ENCODE measurements at places on chromosomes 1 and 21.

DNA sequence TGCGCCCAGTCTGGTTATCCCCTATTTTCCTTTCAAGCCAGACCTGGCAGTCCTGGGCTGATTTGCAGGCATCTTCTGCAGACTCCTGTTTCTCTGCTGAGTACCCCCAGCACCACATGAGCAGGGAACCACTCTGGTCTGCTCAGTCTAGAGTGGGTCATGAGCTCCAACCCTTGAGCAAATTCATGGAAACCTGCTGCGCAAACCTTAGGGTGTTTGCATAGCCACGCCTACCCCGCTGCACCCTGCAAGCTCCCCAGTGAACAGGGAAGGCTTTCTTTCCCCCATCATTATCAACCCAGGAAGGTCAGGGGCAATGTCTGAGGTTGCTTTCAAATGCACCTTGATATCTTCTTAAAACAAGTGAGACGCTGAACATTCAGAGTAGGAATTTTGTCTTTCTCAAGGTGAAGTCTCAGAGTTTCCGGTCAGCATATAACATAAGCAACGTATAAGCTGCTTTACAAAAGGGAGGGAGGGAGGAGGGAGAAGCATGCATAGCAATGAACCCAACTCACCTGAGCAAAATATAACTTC, 11.1 kb upstream of the KCNE1 start:
- no peak overlapping the region for H3K4me3 ChIP-seq
- H3K4me1 ChIP-seq, result peaks cover 15% of the 10 kb centered on the region
- H3K27ac ChIP-seq, result no peak overlapping the region

DNA sequence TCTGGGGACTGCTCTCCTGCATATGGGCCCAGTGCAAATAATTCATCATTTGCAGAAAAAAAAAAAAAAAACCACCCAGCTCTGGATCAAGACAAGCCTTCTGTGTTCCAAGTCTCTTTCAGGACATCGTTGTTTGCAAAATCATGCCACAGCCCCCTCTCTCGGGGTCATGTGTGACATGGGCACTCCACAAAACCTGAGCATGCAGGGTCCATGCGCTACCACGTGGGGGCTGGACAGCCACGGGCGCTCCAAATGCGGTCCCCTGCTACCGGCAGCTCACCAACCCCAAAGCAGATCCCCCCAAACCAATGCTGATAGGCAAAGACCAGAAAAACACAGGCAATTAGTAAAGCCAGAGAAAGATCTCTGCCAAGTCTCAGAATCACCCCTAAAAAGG, 17.6 kb downstream of the NPHP4 start:
- H3K27ac ChIP-seq, result no peak overlapping the region
- no peaks in the 10 kb centered on the region for H3K4me1 ChIP-seq
- H3K36me3 ChIP-seq, result no peaks in the 10 kb centered on the region
- no peak for DNase-seq
- H3K27me3 ChIP-seq, result no peaks in the 10 kb centered on the region

GRCh38 chr1:31398246-31398645, 14.8 kb upstream of the SERINC2 start:
- H3K27ac ChIP-seq, result no peak overlapping the region
- no peaks in the 10 kb centered on the region for H3K36me3 ChIP-seq
- no peaks in the 10 kb centered on the region for H3K27me3 ChIP-seq
- no peak for DNase-seq
- H3K4me1 ChIP-seq, result no peaks in the 10 kb centered on the region

DNA sequence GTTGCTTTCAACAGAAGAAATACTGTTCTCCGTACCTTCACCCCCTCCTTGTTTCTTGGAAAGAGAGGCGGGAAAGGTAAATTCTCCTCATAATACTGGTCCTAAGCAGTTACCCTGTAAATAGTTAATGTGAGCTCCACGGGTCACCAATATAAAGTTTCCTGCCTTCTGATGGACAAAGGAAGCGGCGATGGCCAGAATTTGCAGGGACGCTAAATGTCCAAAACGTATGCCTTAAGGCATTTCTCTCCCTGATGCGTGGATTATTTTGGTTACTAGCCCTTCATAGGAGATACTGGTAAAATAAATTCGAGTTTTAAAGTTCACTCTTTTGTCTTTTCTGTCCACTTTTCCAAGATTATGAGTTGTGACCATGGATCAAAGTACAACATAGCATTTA, 898 bp upstream of the PTGS2 start:
- peaks cover 3% of the 10 kb centered on the region for H3K4me1 ChIP-seq
- peaks cover 25% of the 10 kb centered on the region for H3K27me3 ChIP-seq
- no peak overlapping the region for H3K27ac ChIP-seq
- H3K36me3 ChIP-seq, result no peaks in the 10 kb centered on the region
- peak overlapping the region; percentile 94 for H3K4me3 ChIP-seq
- no peak for DNase-seq

GRCh38 chr1:111320066-111320879, 29.6 kb downstream of the CHIA start:
- peak; percentile 58 for DNase-seq
- no peaks in the 10 kb centered on the region for H3K4me1 ChIP-seq
- H3K36me3 ChIP-seq, result no peaks in the 10 kb centered on the region
- no peak overlapping the region for H3K27ac ChIP-seq
- no peak overlapping the region for H3K4me3 ChIP-seq

DNA sequence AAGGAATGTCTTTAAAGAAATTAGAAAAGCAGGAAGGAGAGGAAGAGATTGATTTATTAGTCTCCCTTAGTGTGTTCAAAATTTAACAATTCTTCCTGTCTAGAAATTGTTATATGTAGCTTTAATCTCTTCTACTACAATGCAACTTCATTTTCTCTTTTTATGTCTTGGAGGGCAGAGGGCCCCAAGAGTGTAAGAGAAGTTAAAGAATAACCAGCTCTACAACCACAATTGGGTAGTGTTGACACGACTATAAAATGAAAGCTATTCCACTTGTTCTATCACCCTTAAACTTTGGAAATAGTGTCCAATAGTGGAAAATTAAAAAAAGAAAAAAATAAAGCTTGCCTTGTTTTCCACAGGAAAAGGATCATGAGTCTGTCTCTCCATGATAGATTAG, 82.6 kb upstream of the DPYD start:
- H3K27ac ChIP-seq, result no peak overlapping the region
- no peak for DNase-seq
- H3K4me3 ChIP-seq, result no peak overlapping the region
- no peaks in the 10 kb centered on the region for H3K4me1 ChIP-seq
- no peaks in the 10 kb centered on the region for H3K27me3 ChIP-seq
- H3K36me3 ChIP-seq, result no peaks in the 10 kb centered on the region

GRCh38 chr1:40930174-40930964, 49.1 kb upstream of the CTPS1 start:
- no peaks in the 10 kb centered on the region for H3K4me1 ChIP-seq
- H3K4me3 ChIP-seq, result no peak overlapping the region
- H3K27ac ChIP-seq, result no peak overlapping the region
- H3K27me3 ChIP-seq, result no peaks in the 10 kb centered on the region

GRCh38 chr1:74857676-74858075, 124.7 kb downstream of the TYW3 start:
- no peaks in the 10 kb centered on the region for H3K27me3 ChIP-seq
- no peak for DNase-seq
- H3K27ac ChIP-seq, result no peak overlapping the region
- H3K36me3 ChIP-seq, result no peaks in the 10 kb centered on the region

DNA sequence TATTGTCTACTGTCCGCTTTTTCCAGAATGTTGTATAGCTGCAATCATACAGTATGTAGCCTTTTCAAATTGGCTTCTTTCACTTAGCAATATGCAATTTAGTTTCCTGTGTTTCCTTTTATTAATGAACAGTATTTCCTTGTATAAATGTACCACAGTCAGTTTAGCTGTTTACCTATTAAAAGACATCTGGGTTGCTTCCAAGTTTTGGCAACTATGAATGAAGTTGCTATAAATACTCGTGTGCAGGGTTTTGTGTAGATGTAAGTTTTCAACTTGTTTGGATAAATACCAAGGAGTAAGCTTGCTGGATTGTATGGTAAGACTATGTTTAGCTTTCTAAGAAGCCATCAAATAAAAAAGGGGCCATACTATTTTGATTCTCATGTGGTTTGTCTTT, 24.4 kb upstream of the KCNJ6 start:
- H3K36me3 ChIP-seq, result no peaks in the 10 kb centered on the region
- no peak overlapping the region for H3K27ac ChIP-seq
- no peak for DNase-seq
- no peaks in the 10 kb centered on the region for H3K4me1 ChIP-seq
- H3K4me3 ChIP-seq, result no peak overlapping the region
- no peaks in the 10 kb centered on the region for H3K27me3 ChIP-seq

DNA sequence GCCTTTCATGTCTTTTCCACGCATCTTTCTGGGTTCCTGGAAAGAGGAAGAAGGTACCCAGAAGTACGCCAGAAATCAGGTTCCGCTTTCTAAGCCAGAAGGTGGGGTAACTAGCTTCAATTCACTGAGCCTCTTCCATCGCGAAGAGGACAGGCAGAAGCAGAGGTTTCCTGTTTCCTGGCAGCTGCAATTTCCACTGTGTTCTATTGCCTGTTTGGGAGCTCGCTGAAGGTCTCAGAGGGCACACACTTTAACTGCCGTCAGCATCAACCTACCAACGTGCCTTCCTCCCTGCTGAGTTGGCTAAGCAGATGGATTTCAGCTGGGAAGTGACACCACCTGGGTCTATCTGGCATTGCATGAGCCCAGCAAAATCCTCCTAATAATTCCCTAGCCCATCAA, 10.0 kb downstream of the NCF2 start:
- no peak overlapping the region for H3K4me3 ChIP-seq
- DNase-seq, result peak; percentile 87
- H3K36me3 ChIP-seq, result no peaks in the 10 kb centered on the region

DNA sequence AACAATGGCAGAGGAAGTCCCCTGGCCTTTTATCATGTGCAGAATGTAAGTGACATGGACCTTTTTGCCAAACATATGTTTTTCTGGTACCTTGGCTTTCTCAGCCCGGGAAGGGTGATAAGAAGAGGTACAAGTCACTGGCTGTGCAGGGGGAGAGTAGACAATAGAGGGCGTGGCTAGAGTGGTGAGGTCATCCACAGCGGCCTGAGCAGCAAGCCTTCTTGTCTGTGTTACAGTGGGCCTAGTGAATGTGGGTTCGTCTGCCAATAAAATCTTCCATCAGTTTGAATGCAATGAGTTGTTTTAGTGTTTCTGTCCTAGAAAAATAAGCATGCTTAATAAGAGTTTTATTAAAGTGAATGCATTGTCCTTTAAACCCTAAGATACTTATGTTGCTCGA, 59.0 kb upstream of the PGD start:
- H3K4me1 ChIP-seq, result peaks cover 4% of the 10 kb centered on the region
- peak overlapping the region; percentile 73 for H3K27ac ChIP-seq

GRCh38 chr1:53658489-53659230, 80.3 kb downstream of the GLIS1 start:
- no peak overlapping the region for H3K27ac ChIP-seq
- no peaks in the 10 kb centered on the region for H3K36me3 ChIP-seq
- no peaks in the 10 kb centered on the region for H3K27me3 ChIP-seq
- DNase-seq, result no peak
- H3K4me3 ChIP-seq, result no peak overlapping the region

DNA sequence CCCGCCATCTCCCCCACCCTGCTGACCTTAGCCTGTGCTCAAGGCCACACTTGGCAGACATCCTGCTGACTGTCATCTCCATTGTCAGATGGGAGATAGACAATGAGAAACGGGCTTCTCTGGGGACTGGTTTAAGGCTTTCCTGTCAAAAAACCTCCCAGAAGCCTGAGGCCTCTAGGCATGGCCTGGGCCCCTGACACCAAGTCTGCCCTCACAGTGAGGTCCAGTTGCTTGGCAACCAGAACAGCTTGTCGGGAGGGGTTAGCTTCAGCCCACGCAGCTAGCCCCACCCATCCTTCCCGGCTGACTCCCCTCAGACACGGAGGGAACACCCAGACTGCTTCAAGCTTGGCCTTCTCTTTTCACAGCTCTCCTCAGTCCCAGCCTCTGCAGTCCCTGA, 11.0 kb downstream of the PLEKHA6 start:
- H3K4me3 ChIP-seq, result no peak overlapping the region
- no peaks in the 10 kb centered on the region for H3K36me3 ChIP-seq
- H3K27me3 ChIP-seq, result no peaks in the 10 kb centered on the region
- H3K4me1 ChIP-seq, result peaks cover 9% of the 10 kb centered on the region
- H3K27ac ChIP-seq, result peak overlapping the region; percentile 76

DNA sequence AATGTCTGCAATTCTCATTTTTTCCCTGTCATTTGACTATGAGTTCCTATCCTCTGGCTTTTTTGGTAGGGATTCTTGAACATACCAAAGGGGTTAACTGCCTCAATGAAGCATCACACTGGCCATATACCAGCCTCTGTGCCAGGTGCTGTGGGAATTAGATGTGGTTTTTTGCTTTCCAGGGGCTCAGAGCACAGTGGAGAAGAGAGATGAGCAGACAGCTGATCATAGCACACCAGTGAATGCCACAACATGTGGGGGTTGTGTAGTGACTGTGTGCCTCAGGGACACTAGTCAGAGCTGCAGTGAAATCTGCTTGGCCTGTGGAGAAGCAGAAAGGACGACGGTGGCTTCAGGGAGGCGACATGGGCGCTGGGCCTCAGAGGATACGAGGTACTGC, 30.8 kb downstream of the HLX start:
- no peak overlapping the region for H3K4me3 ChIP-seq
- no peaks in the 10 kb centered on the region for H3K4me1 ChIP-seq

GRCh38 chr1:203271962-203272632, 33.2 kb upstream of the BTG2 start:
- no peak overlapping the region for H3K27ac ChIP-seq
- H3K36me3 ChIP-seq, result no peaks in the 10 kb centered on the region
- DNase-seq, result peak; percentile 36

DNA sequence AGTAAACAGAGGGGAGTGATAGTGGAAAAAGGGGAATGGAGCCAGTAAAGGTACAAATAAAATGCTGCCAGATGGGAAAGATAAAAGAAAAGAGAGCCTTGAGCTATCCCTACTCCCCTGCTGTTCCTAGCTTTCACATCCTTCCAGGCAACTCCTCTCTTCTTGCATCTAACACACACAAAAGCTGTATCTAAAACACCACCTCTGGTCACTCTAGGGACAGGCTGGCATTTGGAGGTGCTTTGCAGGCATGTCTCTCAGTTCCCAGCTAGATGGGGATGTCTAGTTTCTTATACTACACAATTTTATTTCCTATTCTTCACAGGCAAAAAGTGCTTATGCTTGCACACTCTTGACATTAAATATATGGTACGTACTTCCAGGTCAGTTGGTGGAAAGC, 185.1 kb upstream of the ST6GALNAC5 start:
- peaks cover 7% of the 10 kb centered on the region for H3K4me1 ChIP-seq
- H3K27me3 ChIP-seq, result no peaks in the 10 kb centered on the region
- no peak overlapping the region for H3K4me3 ChIP-seq
- H3K27ac ChIP-seq, result no peak overlapping the region
- peak; percentile 55 for DNase-seq

- no peak for DNase-seq
- no peak overlapping the region for H3K4me3 ChIP-seq
- H3K27me3 ChIP-seq, result no peaks in the 10 kb centered on the region
- H3K4me1 ChIP-seq, result no peaks in the 10 kb centered on the region
- H3K36me3 ChIP-seq, result no peaks in the 10 kb centered on the region
- peak overlapping the region; percentile 74 for H3K27ac ChIP-seq
These were observed 107.8 kb downstream of the SIK1 start for GRCh38 chr21:43318841-43319781.

DNA sequence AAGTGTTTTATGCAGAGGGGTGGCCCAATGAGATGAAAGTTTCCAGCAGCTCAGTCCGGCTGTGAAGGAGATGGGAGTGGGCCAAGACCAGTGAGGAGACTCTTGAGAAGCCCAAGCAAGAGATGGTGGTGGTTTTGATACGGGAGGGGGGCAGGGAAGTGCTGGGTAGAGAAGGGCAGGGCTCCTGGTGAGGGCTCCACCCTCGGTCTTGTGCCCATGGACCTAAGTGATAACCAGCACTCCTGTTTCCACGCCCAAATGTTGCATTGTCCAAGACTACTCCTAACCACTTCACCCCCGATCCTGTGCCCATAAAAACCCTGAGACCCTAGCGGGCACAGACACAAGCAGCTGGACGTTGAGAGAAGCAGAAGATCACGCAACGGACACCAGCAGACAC, 140.9 kb downstream of the MIS18A start:
- no peak for DNase-seq
- no peaks in the 10 kb centered on the region for H3K36me3 ChIP-seq
- no peaks in the 10 kb centered on the region for H3K27me3 ChIP-seq
- H3K4me1 ChIP-seq, result peaks cover 6% of the 10 kb centered on the region
- no peak overlapping the region for H3K27ac ChIP-seq
